CD4-positive, alpha-beta T cell treated with Interleukin-4 for 4 hours (primary cell): ENCODE measurements at places on chromosomes 3 and 15.

- DNase-seq = peak; percentile 39
Observed at GRCh38 chr15:57527382-57528091, 64.2 kb upstream of the MYZAP start.

DNA sequence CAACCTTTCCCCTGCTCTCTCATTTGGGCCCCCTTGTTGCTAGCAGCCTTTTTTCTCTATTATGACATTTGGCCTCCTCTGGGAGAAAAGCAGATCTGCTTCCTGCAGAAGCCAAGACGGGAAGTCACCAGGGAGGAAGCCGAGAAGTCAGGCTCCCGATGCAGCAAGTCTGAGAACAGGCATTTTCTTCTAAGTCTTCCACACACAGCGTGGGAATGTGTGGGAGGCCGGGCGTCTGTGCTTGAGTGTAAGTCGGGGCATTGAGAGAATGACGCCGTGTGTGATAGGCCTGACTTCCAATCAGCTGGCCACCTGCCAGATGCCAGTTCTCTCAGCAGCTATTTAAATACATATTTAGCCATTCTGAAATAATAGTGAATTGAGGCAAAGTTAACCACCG, 75.8 kb upstream of the FAM98B start:
- no peak for DNase-seq

- no peak for DNase-seq
Observed at GRCh38 chr3:38150780-38151528, 12.5 kb downstream of the MYD88 start.

GRCh38 chr3:100634493-100635272, 25.3 kb downstream of the ADGRG7 start:
- peak; percentile 6 for DNase-seq

DNA sequence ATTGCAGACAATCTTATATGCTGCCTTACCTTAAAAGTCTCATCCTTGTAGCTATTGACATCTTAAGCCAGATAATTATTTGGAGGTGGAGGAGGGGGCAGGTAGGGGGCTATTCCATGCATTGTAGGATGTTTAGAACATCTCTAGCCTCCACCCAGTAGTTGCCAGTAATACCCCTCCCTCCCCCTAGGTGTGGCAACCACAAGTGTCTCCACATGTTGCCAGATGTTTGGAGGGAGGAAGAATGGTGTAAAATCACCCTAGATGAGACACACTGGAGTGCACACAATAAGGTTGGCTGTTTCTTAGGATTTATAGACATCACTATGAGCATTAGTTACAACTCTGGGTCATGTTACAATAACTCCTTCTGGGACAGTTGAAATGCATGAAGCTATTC, 27.4 kb downstream of the GORASP1 start:
- no peak for DNase-seq

- DNase-seq = no peak
Observed at GRCh38 chr15:48592221-48592731, 53.2 kb downstream of the FBN1 start.

DNA sequence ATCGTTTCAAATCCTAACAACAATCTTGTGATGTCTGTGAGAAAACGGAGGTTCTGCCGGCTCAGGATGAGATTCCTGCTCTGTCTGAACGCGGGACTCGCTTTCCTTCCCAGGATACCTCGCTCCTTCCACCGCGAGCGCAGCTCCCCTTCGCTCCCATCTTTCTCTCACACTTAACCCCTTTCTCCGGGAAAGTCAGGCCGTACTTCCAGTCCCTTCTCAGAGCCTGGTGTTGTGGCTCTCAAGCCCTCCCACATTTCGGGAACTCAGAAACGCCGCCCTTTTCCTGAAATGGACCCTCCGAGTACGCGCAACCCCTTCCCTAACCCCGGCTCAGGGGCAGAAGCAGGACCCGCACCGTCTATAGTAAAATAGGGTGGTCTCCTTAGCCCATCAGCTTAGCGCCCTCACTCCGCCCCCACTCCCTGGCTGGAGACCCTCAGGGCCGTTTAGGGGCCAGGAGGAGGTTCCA, 378 bp upstream of the FEM1B start:
- no peak for DNase-seq

GRCh38 chr15:33968224-33968623, at the start of gene CHRM5:
Gene CHRM5 (plus strand): TSS chr15:33968497. CDS start chr15:34062718, 94,221 bp downstream.
- no peak for DNase-seq

GRCh38 chr3:45472795-45473194, 84.4 kb downstream of the LARS2 start:
- no peak for DNase-seq

DNA sequence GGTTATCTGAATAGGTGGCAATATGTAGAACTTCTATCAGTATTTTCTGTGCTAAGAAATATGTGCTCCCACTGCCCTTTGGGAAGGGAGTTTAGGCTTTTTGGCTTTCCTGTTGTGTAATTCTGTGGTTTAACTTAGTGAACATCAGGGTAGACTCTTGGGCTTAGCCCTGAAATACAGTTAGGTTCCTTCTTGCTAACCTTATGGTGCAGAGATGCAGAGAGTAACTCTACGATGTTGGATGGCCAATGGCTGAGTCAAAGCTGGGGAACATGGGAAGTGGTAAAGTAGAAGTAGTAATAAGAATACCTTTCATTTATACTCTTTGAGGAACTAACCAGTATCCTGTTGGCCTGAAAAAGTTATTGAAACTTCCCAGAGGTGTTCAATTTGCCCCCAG, 80.8 kb upstream of the IL12A start:
- no peak for DNase-seq

DNA sequence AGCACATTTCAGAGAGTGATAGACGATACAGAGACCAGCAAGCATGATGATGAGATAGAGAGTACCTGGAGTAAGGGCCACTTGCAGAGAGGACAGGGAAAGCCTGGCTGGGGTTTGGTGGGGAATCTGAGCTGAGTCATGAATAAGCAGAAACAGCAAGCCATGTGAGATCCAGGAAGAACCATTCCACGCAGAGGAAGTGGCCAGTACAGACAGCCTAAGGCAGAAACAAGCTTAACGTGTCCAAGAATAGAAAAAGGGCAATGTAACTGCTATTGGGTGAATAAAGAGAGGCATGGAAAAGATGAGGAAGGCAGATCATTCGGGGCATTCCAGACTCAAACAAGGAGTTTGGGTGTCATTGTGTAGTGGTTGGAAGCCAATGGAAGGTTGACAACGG, 816.3 kb upstream of the CFAP20DC start:
- DNase-seq = no peak

DNA sequence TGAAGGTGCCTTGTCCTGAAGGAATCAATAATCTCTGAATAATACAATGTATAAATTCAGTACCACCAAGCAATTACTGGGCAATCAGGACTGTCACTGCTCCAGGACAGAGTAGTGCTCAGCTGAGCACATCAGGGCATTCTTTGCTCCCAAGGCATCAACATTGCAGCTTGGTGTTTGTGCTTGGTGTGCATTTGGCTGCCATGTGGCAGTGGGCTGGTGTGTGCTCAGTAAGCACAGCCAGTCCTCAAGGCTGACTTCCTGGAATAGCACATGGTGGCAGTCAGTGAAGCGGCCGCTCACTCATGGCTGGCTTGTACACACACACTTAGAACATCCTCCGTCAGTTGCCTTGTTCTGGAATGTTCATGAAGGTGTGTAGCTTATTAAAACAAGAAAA, 217.0 kb downstream of the EPHB1 start:
- no peak for DNase-seq

- no peak for DNase-seq
Observed at GRCh38 chr15:60026555-60026954, 22.4 kb downstream of the FOXB1 start.

GRCh38 chr3:143613226-143613625, 235.0 kb downstream of the SLC9A9 start:
- no peak for DNase-seq

- DNase-seq = no peak
Observed at GRCh38 chr3:124699686-124700396, 30.4 kb upstream of the UMPS start.

DNA sequence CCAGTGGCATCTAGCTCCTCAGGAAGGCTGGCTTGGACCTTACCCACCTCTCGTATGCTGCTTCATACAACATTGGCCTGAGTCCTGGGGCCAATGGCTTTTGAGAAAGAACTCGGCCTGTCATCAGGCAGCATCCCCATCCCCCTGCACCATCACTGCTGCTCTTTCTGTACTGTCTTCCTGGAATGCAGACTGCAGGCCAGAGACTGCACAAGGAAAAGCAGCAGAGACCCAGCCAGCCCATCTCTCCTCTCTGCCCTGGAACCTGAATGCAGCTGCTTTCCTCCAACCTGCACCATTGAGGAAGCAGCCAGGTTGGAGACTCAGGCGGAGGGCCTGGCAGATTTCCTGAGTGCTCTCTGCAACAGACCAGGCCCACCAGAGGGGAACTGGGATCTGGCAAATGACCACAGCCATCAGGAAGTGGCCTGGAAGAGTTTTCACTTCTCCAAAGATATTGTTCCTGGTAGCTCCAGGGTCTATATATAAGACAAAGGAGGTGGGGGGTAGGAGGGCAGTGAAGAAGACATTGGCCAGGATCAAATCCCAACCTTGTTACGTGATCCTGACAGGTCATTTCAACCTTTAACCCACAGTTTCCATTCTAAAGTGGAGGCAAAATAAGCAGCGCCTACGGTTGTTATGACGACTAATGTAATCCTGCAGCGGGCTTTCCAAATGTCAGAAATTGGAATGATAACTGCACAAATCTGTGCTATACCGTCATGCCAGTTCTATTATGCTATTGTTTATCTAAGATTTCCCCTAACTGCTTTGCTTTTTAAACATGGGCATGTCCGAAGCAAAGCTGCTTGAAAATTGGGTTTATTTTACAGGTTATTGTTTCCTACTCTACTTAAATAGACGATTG, 24.4 kb upstream of the RAB7A start:
- DNase-seq = no peak

DNA sequence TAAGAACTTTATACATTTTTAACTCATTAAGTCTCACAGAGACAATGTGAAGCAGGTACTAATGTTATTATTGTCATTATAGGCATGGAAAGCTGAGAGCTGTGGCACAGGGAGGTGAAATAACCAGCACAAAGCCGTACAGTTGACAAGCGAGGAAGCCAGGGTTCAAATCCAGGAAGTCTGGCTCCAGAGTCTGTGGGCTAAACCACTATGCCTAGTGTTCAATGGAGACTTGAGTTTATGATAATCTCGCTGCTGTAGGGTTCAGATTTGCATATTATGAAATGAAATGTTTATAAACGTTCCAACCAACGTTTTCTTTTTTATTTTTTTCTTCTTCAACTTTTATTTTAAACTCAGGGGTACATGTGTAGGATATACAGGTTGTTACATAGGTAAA, 60.0 kb downstream of the CHST2 start:
- DNase-seq = no peak

DNA sequence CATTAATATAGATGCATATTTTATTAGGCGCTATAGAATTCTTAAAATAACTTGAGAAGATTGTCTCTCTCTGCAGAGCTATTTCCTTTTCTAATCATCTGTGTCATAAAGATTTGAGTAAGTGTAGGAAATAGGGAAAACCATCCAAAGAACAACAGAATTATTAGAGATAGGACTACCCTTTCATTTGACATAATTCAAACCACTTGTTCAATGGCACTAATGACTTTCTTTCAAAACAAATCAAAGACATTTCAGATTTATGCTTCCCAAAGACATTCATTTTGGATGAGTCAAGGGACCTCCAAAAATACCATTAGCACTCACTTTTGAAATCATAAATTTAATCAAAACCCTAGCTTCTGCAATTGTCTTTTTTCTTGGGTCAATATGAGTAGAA, 29.5 kb downstream of the PRICKLE2 start:
- DNase-seq = no peak

GRCh38 chr15:75732809-75733451, 20.3 kb upstream of the CSPG4 start:
- DNase-seq = peak; percentile 40

DNA sequence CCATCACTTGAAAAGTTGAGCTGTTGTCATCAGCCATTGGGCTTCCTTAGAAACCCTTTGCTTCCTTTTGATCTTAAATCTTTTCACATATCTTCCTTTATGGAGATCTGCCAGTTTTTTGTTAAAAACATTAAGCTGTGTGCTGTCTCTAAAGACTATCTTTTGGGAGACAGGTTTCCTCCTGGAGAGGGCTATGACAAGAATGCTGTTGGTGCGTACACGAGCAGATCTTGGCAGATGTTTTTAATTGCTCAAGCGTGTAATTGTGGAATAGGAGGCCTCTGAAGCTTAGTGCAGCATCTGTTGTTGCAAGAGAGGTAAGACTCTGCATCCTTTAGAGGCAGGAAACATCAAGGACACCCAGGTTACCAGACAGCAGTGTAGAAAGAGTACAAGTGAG, 56.8 kb downstream of the PHLDB2 start:
- no peak for DNase-seq

DNA sequence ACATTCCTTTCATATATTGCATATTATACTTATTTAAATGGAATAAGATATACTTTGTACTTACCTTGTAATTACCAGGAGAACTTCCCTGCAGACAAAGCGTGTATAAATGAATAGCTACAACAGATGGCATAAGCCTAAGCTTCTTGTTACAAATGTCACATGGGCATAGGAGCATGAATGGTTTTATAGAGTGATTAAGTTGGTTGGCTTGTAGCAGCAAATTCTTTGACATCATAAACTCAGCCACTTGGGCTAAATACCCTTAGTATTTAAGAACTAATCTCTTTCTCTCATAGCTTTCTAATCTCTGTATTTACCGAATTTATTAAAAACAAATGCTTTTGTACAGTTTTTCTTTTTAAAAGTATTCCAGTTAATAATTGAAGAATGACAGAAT, at the start of gene UBAP1L:
Gene UBAP1L (minus strand): TSS at position 115 of the 400 bp plus-strand sequence. CDS start 8,985 bp downstream, outside the sequence.
- no peak for DNase-seq

DNA sequence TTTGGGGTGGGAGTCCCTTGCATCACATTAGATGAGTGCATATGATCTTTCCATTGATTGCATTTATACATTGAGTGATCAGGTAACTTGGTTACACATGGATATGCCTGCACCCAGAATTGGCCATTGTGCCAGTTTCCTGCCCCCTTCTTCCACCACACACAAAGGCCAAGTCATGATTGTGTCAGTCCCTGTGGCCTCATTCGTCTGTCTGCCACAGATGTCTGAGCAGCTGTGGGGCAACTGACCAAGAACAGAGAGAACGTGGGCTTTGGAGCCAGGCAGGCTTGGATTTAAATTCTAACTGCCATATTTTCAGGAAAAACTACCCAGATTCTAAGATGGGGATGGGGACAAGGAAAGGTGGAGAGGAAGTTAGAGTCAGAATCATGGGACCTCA, 27.0 kb downstream of the CCNL1 start:
- DNase-seq = no peak

DNA sequence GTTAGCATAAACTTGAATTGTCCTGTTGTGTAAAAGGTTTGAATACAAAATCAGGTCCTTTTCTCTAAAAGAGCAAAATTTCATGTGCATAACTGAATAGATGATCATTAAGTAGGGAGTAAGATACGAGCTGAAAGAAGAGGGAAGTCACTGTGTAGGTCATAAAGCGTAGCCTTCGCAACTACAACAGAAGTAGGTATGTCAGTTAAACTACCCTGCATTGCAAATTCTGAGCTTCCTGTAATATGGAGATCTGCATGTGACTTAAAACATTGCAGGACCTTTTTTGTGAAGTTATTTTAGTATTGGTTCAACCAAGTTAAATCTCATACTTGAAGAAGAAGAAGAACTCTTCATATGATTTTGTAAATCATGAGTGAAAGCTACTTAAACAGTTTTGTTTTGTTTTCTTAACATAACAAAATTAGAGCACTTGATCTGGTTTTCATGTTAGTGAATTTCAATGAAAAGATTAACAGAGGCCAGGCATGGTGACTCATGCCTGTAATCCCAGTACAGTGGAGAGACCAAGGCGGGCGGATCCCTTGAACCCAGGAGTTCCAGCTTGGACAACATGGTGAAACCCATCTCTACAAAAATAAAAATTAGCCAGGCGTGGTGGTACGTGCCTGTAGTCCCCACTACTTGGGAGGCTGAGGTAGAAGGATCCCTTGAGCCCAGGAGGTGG, 26.4 kb downstream of the ARMC8 start:
- DNase-seq = no peak
